ENCODE measurements at places on chromosomes 6 and 20. TPM values are rescaled to one million over a fixed set of nuclear protein-coding genes. Genes with fewer than 3 reads are reported as not detected.

GRCh38 chr6:7568021-7568420, 22.0 kb upstream of the SNRNP48 start:
- no peak for DNase-seq

GRCh38 chr20:10501402-10501801, 66.3 kb downstream of the SLX4IP start:
- DNase-seq: no peak

GRCh38 chr20:49248301-49248700, 29.1 kb downstream of the DDX27 start:
- DNase-seq: no peak

- DNase-seq: no peak
These were observed 6.4 kb downstream of the TRAF3IP2 start for GRCh38 chr6:111599259-111599658.

GRCh38 chr6:67141005-67141404, 1434.0 kb upstream of the EYS start:
- DNase-seq: no peak

DNA sequence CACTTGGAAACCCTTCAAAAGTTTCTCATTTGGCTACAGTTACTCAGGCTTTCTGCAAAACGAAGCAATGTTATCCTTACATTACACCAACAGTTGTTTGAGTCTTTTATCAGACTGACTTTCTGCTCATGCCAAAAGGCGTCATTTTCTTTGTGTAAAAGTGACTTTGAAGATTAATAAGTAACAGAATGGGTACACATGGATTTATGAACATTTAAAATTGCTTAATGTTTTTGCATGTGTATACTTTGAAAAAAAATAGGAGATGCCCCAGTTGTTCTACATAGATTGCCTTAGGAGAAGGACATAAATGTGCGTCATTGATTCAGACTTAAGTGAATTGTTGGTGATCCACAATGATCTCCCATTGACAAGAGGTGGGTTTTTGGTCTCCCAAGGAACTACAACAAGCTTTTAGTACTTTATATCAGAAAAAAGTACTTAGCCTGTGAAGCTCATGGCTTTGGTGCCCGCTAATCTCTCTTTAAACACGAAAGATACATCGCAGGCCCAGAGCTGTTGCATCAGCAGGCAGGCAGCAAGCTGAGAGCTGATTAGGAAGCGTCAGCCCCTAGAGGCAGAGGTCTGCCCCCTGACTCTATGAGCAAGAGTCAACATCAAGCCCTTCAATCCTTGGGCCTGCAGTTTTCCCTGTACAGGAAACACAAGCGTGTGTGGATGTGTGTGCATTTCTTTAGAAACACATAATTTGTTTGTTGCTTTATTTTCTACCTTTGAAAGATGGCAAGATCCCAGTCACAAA, 45.9 kb downstream of the SLC22A3 start:
- no peak for DNase-seq

GRCh38 chr6:114342086-114342825, 567 bp downstream of the HS3ST5 start:
- no peak for DNase-seq

- no peak for DNase-seq
These were observed 382.5 kb downstream of the TAF4 start for GRCh38 chr20:61682996-61683681.

DNA sequence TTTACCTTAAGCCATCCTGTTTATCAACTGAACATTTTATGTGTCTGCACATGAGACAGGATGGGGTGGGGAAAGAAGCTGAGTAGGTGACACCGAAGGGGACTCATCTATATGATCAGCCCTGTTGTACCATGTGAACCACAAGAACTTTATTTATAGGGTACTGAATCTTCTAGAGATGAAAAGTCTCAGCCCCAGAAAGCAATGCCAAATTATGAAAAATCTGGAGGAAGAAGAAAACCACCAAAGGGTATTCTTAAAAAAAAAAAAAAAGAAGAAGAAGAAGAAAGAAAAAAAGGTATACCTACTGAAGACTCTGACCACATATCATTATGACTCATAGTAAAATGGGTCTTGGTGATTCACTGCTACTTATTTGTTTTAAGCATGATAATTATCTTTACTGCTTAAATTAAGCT, 39.8 kb upstream of the HBS1L start:
- no peak for DNase-seq

DNA sequence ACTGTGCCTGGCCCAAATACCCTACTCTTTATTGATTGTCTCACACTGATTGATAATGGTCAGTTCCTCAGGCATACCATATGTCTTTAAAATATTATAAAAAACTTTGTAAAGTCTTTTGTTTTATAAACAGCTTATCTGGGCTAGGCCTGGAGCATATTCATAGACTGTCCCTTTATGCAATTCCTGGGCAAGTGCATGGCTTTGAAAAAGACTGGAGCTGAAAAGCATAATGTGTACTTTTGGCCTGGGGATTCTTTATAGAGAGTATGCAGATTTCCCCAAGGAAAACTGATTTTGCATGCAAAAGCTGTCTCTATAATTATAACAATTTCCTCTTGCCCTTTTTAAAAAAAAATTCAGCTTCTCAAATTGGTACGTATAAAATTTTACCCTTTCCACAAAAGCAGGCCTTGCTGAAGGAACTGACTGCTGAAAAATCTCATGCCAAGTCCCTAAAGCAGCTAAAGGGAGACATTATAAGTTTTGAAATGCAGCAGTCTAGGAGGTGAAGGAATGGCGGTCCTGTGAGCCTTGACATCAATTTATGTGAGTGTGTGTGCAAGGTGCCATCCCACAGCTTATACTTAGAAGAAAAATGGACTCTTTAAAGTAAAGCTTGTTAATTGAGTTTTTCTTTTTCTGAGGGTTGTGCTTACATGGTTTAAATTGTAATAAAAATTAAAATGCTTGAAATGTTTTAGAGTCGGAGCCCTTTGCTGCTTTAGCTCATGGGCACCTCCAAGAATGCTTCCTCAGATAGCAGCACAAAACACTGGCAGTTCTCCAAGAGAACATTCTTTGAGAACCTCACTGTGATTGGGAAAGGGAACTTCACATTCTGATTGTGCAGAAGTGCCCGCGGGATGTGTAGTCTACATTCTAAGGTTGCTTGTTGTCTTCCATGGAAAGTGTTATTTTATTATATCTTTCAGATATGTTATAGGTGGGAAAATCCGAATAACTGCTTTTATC, 43.9 kb downstream of the PLCB4 start:
- no peak for DNase-seq

The HCRTR2 gene
- not detected for total RNA-seq

The NHLRC1 gene
- 0.43 TPM for total RNA-seq

The KIAA0408 gene
- 18.5 TPM for total RNA-seq

The TRIM15 gene
- total RNA-seq: 0.41 TPM

The GCNT2 gene
- 2.8 TPM for total RNA-seq

The EPPIN gene
- not detected for total RNA-seq

The PDE10A gene
- not detected for total RNA-seq

The BEND6 gene
- not detected for total RNA-seq

The CLPSL1 gene
- not detected for total RNA-seq
